ENCODE measurements at places on chromosomes 7 and 10.

DNA sequence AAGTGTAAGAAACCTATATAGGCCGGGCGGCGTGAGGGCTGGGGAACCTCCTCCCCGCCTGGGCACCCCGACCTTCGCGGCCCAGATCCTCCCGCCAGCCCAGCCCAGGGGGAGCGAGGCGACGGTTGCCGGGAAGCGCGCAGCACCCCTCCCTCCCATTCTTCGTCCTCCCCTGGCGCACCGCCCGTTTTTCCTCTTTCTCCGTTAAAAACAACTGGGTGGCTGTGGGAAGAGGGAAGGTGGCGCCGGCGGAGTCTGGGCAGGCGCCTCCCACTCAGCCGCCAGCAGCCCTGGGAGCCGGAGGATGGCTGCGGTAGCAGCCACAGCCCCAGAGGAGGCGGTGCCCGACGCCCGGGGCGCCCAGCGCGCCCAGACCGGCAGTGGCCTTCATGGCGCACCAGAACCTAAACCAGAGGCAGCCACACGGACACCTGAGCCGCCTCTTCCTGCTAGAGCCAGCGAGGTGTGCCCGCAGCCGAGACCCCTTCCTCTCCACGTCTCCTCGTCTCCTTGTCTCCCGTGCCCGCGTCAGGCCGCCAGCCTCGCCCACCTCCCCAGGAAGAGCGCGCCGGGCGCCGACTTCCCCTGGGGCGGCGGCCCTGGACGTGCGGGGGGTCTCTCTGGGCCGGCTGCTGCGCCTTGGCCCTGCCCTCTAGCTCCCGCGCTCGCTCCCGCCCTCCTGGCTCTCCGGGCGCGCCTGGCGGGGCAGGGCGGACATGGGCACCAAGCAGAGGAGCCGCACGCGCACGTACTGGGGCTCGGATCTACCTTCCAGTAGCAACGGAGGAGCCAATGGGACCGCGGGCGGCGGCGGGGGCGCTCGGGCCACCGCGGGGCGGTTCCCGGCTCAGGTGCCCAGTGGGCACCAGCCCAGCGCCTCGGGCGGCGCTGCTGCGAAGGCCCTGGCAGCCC lies 32.8 kb upstream of the SFTPD start:
- DNase-seq = peak; percentile 81

- no peak for DNase-seq
These were observed 54.9 kb downstream of the CLIP2 start for GRCh38 chr7:74344132-74344496.

DNA sequence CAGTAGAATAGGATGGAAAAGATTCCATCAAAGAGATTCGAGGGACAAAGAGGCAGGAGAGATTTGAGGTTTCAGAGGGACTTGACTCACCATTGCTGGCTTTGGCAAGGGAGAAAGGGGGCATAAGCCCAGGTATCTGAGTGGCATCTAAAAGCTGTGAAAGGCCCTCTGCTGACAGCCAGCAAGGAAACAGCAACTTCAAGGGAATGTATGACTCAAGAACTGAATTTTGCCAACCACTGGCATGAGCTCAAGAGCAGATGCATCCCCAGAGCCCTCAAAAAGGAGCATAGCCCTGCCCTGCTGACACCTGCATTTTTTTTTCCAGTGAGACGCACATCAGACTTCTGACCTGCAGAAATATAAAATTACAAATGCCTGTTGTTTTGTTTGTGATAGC lies 19.6 kb upstream of the ADAM12 start:
- DNase-seq = no peak

DNA sequence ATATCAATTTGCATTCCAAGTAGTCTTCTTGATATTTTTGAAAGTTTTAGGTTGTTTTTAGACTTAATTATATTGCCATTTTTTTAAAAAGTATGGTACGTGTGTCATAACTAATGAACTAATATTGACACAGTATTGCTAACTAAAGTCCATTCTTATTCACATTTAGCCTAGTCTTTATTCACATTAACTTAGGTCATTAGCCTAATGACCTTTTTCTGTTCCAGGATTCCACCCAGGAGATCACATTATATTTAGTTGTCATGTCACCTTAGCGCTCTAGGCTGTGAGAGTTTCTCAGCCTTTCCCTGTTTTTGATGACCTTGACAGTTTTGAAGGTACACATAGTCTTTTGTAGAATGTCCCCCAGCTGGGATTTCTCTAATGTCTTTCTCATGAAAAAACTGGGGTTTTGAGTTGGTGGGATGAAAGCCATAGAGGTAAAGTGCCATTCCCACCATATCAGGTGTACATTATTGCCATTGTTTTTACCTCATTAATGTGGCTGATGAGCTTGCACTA lies 38.5 kb downstream of the SDHAF3 start:
- DNase-seq = no peak

GRCh38 chr10:69139961-69140360 lies 16.0 kb downstream of the VPS26A start:
- DNase-seq = no peak

DNA sequence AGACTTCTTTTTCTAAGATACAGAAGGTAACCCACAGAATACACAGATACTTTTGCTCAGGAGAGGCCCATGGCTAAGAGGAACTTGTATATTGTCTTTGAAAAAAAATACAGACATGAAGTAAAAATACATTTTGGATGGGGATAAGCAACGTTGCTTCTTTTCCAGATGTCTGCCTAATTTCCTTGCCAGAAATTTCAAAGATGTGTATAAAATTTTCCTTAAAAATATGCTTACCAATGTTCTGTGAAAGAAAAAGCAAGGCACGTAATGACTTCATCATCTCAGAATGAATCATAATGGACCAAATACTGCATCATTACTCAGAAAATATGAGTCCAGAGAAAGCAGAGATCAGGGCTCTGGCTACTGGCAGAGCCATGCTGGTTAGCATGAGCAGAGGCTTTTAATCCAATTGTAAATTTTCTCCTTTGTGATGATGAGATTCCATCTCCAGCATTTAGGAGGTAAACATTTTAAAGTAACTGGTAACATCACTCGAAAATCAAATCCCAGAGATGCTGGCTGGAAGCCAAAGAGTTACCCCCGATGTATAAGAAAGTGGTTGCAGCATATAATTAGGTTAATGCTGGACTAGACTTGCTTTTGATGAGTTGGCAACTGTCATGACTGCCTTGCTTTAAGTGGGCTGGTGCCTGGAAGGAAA lies 272.5 kb downstream of the SEMA3A start:
- peak; percentile 90 for DNase-seq

- no peak for DNase-seq
These were observed 110.5 kb upstream of the GPR26 start for GRCh38 chr10:123555616-123556015.

DNA sequence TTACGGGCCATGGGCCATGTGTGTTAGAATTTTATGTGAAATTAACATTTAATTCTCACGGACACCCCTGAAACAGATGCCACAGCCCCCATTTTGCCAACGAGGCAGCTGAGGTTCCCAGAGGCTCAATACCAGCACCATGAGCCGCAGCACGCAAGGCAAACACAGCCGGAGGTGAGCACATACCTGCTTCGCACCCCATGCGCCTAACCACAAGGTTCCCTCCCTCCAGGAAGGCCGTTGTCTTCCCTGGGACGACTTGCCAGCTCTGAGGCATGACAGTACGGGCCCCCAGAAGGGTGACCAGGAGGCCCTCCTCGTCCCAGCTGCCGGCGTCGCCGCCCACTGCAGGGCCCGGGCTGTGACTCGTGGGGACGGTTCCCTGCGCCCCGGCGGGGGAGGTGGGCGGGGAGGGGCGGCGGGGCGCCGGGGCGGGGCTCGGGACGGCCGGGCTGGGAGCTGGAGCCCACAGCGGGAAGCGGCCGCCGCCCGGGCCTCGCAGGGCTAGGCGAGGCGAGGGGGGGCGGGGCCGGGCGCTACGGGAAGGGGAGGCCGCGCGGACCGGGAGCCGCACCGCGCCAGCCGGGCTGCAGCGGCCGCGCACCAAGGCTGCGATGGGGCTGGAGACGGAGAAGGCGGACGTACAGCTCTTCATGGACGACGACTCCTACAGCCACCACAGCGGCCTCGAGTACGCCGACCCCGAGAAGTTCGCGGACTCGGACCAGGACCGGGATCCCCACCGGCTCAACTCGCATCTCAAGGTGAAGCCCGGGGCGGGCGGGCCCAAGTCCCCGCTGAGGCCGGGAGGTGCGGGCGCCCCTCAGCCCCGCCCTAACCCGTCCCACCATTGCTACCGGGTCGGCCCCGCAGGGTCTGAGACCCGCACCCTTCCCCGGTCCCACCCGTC lies at the start of gene CAV2:
Gene CAV2, plus strand, starts transcription at position 571 of the 910 bp plus-strand sequence. Its CDS starts 44 bp downstream, at position 615.
- DNase-seq = peak; percentile 72

DNA sequence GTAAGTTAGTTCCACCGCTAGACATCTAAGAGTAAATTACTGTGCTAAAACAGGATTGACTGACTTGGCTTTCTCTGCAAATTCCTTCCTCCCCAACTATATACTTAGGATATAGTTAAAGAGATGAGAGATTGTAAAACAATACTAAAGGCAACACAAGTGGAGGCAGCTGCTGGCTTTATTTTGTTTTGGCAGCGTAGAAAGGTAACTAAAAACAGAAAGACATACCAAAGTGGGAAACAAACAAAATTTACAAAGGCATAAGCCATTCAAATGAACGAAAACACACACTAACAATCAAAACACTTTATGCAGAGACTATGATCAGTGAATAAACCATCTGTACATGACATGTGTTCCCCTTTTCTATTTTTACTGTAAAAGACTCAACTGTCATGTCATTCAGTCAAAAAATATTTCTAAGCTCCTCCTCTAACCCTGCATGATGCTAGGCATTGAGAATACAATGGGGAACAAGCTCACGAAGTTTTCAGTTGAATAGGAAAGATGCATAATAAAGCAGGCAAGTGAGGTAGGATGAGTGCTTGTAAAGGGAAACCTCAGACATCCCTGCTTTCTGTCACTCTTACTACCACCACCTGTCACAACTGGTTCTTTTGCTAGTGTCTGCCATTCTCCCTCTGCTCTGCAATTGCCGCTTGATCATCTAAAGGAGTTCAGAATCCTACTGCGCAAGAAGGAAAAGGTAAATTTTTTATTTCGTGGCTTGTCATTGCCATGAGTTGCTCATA lies 64.2 kb upstream of the COL1A2 start:
- no peak for DNase-seq

- no peak for DNase-seq
These were observed 448.1 kb upstream of the PODXL start for GRCh38 chr7:132004529-132004928.

DNA sequence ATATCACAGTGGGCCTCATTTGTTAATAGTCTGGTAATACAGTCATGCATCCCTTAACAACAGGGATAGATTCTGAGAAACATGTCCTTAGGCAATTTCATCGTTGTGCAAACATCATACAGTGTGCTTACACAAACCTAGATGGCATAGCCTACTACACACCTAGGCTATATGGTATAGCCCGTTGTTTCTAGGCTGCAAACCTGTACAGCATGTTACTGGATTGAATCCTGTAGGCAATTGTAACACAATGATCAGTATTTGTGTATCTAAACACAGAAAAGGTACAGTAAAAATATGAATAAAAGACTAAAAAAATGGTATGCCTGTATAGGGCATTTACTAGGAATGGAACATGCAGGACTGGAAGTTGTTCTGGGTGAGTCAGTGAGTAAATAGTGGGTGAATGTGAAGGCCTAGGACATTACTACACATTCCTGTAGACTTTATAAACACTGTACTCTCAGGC lies 12.0 kb upstream of the RHOBTB1 start:
- peak; percentile 79 for DNase-seq

- DNase-seq = peak; percentile 58
These were observed 855 bp upstream of the PALD1 start for GRCh38 chr10:70477661-70478162.

DNA sequence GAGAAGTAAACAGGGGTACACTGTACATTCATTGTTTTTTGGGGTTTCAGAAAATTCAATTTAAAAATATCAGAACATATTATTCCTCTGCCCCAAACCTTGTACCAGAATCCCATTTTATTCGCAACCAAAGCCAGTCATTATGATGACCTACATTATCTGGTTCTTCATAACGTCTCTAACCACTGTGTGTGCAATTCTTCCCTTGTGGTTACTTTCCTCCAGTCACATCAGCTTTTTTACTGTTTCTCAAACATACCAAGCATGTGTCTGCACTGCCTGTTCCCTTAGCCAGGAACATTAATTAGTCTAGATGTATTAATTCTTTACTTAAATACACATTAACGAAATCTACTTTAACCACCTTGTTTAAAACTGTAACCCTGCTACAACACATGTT lies 64.8 kb downstream of the THSD7A start:
- DNase-seq = no peak

DNA sequence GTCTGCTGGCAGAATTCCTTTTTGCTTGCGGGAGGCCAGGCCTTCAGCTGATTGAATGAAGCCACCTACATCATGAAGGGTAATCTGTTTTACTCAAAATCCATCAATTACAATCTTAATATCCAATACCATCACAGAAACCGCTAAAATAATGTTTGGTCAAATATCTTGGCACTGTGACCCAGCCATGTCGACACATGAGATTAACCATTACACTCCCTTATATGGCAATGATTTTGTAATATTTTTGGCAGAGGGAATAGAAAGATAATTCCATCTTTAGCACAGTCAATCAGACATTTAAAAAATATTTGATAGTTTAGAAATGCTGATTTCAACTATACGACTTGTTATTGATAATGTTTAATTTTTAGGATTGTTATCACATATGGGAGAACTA lies 36.5 kb upstream of the SLC39A12 start:
- no peak for DNase-seq

GRCh38 chr7:138665669-138666140 lies 35.5 kb downstream of the SVOPL start:
- DNase-seq = no peak

DNA sequence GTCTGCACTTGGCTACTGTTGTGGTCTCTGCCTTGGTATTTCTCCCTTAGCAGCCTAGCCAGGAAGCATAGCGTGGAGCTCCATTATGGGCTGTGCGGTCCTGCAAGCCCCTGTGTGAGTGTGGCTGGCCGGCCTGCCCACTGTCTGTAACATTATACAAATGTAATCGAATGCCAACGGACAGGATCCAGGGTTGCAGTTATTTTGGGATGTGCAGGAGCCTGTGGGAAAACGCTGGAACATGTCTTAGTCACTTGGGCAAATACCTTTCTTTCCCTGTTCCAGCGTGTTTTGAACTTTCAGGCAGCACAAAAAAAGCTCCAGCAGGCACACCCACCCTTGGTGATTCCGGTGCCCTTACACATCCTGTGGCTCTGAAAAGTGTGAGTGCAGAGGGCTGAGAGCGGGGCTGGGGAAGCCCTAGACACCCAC lies 29.5 kb downstream of the BAG3 start:
- no peak for DNase-seq

DNA sequence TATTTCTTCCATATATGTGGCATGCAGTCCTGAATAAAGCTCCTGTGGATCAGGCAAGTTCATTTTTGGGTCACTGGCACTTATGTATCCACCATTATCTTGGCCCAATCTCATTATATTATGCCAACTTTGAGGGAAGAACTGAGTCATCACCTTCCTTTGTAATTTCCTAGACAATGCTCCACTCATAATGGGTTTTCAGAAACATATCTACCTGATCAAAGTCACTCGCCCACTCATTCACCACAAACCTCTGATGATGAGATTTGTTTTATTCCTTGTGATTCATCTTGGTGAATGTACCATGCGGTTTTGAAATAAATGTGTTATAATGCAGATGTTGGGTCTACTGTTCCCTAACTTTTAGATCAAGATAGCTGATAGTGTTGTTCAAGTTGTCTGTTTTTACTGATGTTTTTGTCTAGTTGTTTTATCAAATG lies 525.8 kb downstream of the KIF20B start:
- DNase-seq = no peak

- no peak for DNase-seq
These were observed 7.9 kb downstream of the TUBAL3 start for GRCh38 chr10:5396556-5397300.

- no peak for DNase-seq
These were observed 21.6 kb downstream of the GPR26 start for GRCh38 chr10:123687758-123688157.
